Activated CD4-positive, alpha-beta memory T cell treated with anti-CD3 and anti-CD28 coated beads, Interleukin-2, amount 10 ng/mL, durations not matched to agents 7 days and 5 days (primary cell): ENCODE measurements at places on chromosomes 2 and 18.

- DNase-seq = no peak
These were observed 1119.8 kb downstream of the TSN start for GRCh38 chr2:122875091-122875865.

GRCh38 chr2:71669058-71669456, 215.7 kb downstream of the DYSF start:
- DNase-seq = no peak

- no peak for DNase-seq
These were observed 122.2 kb upstream of the MAP3K20 start for GRCh38 chr2:172953411-172953810.

- no peak for DNase-seq
These were observed 25.5 kb upstream of the VIT start for GRCh38 chr2:36670881-36671595.

- DNase-seq = no peak
These were observed 212.0 kb upstream of the SALL3 start for GRCh38 chr18:78767648-78768071.

DNA sequence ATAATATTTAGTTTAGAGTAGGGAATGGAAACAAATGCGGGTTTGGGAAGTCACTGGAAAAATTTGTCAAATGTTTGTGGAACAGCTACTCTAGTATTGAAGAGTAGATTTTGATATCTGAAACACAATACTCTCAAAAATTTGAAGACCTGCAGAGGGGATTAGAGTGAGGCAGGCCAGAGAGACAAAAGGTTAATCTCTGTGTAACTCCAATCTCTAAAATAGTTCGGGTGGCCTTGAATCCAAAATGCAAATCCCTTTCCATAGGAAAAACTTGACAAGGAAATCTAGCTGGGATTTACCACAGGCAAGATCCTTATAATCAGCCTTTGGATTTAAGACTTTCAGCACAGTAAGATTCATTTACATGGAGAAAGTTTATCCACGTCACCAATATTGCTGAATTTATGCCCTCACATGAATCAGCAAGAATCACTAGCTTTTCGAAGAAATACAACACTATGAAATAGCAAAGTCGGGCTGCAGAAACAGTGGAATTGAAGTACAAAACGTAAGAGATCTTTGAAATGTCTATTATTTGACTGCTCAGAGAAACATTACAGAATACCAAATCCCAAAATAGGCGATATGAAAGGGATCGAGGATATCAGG, 423.7 kb upstream of the ZNF804A start:
- DNase-seq = no peak

DNA sequence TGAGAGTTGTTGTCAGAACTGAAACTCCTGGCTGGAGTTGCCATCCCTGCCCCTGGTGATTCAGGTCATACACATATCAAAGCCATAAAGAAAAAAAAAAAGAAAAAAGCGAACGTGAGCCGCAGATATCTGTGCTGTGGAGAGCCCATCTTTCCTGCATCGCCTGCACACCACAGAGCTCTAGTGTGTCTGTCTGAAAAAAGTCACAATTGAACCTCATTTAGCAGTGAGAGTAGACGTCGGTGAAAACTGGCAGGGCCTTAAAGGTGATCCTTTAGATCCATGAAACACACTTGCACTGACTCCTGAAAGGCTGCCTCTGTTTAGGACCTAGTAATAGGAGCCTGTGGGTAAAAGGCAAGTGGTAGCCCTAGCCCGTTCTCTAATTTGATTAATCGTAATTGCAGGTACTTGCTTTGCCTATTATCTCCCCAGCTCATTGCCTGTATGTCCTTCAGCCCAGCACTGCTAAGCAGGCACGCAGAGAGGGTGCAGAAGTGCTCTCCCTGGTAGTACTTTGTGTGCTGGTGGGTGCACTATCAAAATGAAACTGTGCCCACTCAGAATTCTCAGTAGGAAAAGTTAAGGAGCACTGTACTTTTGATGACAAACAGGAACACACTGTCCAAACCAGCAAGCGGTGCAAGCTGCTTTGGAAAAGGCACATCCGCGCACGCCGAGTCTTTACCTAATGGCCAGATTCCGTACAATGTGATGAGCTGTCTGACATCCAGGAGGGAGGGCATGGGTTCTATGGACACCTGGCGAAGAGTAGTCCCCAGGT, 103.5 kb upstream of the ASB18 start:
- DNase-seq = no peak

DNA sequence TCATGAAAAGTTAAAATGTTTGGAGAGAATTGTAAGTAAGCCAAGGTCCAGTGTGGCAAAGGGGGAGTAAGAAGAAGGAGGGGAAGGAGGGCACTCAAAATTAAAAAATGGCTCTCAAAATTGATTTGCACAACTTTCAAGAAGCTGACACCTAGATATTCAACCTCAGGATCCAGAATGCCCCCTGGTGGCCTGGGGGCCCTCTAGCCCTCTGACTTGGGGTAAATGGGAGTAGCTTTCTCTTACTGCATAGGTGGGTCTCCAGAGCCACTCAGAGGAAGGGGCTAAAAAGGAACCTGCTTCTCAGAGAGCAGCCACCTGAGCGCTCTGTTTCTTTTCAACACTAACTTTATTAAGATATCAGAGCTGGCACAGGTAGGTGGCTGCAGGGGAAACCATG, 968.5 kb downstream of the BCL11A start:
- DNase-seq = no peak

DNA sequence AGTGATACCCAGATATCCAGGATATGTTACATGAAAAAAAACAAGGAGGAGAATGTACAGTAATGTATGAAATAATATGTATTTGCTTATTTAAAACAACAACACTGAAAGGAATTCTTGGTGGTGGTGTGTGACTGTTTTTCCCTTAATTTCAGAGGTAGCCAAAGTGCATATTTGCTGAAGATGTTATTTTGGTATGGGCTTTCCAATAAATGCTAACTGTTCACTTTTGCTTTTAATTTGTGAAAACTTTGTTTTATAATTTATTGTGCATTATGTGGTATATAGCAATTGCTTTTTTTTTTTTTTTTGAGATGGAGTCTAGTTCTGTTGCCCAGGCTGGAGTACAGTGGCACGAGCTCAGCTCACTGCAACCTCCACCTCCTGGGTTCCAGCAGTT, 7.6 kb downstream of the CCNYL1 start:
- DNase-seq = no peak

DNA sequence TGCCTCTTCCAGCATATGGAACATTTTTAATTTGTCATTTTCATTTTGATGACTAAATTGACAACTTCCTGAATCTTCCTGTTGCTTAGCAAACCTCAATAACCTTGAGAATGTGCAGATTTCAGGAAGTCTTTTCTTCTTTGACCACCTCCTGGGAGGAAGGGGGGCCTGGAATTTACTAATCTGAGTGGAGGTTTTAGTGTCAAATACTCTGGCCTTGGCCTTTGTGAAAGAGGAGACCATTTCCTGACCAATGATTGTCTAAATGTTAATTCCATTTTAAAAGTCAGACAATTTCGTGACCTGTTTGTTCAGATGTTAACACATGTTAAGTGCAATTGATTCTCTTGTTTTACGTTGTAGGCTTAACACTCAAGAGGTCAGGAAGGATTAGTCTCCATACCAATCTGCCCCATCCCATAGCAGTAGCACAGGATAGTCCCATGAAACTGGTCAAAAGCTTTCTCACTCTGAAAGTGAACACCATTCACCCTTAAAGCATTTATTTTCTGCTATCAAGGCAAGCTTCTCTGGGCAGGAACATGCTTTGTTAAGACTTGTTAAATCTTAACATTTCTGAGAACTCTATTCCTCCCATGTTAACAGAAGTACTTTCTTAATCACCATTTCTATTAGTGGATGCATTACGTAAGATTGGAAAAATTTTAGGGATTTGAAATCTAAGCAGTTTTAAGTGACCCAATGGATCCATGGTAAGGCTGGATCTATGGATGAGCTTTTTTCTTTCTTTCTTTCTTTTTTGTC, 219.6 kb downstream of the RND3 start:
- no peak for DNase-seq

- no peak for DNase-seq
These were observed 624.3 kb upstream of the FANCL start for GRCh38 chr2:58865436-58865835.

DNA sequence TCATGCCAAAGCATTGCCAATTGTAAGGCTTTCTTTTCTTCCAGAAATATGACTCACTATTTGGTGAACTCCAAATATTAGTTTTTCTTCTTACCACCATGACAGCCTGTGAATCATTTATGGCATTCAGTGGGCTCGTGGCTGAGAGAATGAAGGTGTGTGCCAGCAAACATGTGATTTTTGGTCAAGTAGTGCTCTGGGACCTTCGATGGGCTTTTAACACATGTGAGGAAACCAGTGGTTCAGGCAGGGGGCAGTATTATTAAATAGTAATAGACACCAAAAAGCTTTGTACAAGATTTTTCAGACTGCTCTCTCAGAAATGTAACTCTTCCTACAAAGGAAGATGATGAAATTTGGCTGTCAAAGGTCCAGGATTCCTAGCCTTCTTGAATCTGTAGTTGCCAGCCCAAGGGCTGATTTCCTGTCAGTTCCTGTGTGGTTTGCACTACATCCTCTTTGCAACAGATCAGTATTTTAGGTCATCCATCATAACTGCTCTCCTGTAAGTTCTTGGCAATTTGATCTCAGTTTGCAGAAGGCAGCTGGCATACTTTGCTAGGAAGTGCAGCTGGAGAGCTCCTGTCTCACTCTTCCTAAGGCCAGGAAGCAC, 64.3 kb downstream of the BABAM2 start:
- peak; percentile 62 for DNase-seq

- DNase-seq = no peak
These were observed 25.3 kb downstream of the MARCO start for GRCh38 chr2:118967124-118967880.

GRCh38 chr2:96856776-96857666, 795 bp downstream of the ANKRD39 start:
- DNase-seq = peak; percentile 63

DNA sequence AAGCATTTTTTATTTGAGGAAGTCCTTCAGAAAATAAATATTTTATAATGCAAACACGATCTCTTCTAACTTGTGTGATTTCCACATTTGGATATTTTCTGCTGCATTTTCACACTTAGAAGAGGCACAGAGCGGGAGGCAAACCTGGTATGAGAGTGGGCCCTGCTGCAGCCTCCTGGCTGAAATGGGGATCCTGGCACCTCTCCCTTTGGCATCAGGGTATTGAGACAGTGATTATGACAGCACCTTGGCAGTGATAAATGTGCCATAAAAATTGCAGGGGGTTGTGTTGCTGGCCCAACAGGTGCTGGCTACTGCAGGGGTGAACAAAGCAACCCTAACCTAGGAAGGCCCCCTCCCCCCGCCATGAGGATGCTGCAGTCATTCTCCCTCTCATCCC, 128.6 kb downstream of the TSN start:
- DNase-seq = no peak

- DNase-seq = no peak
These were observed 78.3 kb downstream of the STPG4 start for GRCh38 chr2:47076586-47077441.

- no peak for DNase-seq
These were observed 68.3 kb downstream of the MRO start for GRCh38 chr18:50751490-50751889.

- DNase-seq = no peak
These were observed 167.1 kb upstream of the FOSL2 start for GRCh38 chr2:28225473-28226080.

GRCh38 chr2:65686928-65687521, 254.6 kb upstream of the SPRED2 start:
- no peak for DNase-seq

DNA sequence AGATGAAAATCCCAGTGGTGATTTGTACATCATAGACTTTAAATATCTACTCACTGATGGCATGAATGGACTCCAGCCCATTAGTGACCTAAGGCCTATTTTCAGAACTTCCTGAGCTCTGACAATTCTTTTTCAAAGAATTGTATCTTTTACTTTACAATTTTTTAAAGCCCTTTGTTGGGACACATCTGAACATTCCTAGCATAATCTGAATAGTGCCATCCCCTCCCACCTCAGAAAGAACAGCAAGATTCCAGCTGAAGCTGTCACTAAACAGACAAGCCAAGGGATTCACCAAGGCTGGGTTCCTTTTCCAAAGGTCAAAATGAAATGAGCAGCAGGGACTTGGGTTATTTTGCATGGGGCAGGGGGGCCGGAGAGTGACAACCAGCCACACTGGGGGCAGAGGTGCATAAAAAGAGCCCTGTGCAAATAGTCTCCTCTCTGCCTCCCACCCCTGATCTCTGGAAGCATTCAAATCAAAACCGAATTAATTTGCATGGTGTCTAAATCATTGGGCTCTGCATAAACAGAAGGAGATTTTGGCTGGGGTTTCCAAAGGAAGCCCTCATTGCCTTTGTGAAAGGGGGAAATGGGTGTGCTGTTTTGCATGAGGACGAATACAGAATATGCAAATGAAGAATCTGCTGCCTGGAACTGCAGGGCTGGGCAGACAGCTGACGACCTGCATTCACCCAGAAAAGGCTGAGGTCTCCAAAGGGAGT, 17.2 kb downstream of the EPHA4 start:
- no peak for DNase-seq

DNA sequence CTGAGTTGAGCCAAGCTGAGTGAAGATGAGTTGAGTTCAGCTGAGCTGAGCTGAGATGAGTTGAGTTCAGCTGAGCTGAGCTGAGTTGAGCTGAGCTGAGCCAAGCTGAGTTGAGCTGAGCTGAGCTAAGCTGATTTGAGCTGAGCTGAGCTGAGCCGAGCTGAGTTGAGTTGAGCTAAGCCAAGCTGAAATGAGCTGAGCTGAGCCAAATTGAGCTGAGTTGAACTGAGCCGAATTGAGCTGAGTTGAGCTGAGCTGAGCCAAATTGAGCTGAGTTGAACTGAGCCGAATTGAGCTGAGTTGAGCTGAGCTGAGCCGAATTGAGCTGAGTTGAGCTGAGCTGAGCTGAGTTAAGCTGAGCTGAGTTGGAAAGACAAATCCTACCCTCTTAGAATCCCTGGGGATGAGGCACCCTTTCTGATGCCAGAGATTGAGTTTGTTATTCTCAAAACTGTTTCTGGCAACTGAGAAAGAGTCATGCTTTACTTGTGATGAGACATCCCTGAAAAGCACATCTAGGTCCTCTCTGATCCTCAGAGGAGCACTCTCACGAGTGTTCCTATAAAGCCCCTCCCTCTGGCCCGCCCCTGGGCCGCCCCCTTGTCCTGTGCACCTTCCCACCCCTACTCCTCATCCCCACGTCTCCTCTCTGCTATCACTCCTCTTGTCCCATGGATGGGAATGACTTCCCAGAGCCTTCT, 116.5 kb downstream of the MCFD2 start:
- DNase-seq = no peak

GRCh38 chr2:11298592-11298991, 45.8 kb downstream of the ROCK2 start:
- DNase-seq = no peak

- DNase-seq = no peak
These were observed 8.8 kb upstream of the FAM98A start for GRCh38 chr2:33607905-33608304.

- no peak for DNase-seq
These were observed 27.5 kb downstream of the REEP1 start for GRCh38 chr2:86309966-86310365.

- no peak for DNase-seq
These were observed 77.2 kb downstream of the CD28 start for GRCh38 chr2:203783496-203784203.

DNA sequence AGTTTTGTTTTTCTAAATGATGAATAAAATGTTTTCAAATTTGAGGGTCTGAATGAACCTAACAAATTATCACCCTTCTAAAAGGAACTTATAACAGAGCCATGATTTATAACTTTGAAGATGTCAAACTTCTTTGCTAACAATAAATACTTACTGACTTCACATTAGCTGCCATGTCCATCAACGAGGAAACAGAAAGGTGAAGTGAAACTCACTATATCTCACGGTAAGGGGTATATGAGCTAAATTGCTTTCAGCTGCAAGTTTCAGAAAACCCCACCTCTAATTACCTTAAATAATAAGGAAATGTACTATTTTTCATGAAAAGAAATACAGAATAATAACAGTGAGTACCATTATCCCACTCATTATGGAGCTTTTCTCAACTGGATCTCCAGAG, 350.8 kb upstream of the NT5C1B start:
- DNase-seq = no peak
